ENCODE measurements at places on chromosomes 2 and 18. TPM values are rescaled to one million over a fixed set of nuclear protein-coding genes. Genes with fewer than 3 reads are reported as not detected.

Gene MYO5B
- 0.12 TPM for total RNA-seq

GRCh38 chr2:113135317-113135716, 7.9 kb downstream of the IL1RN start:
- DNase-seq: no peak

DNA sequence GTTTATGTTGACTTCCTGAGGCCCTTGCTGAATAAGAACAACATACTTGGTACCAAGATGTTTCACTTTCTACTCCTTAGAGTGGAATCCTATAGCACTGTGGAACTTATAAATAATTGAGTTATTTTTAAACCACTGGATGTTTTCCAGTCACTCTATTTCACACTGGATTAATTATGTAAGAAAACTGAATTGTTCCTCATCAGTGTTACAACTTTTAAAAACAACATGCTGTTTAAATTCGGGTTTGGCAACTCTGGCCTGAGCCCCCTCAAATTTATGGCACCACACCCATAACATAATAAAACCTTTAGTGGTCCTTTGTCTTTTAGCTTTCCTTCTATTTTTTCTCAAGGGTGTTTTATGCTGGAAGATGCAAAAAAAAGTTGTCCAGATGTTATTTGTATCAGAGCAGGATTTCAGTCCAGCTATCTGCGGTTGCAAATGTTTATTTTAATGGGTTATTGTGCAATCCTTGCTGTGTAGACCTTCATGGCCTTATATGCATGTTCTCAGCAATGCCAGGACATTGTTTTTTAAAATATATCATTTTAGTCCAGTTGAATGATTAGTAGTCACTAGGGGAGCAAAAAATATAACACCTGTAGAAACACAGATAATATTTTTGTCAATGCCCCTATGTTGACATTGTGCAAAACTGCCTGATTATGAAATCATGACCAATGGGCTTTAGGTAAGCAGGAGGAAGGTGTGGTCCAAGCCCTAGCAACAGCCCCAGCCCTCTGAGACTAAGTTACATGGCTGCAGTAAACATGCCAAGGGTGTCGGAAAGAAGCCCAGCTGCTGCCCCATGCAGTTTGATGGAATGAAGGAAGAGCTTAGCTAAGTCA, 638.0 kb upstream of the ZEB2 start:
- DNase-seq: no peak

DNA sequence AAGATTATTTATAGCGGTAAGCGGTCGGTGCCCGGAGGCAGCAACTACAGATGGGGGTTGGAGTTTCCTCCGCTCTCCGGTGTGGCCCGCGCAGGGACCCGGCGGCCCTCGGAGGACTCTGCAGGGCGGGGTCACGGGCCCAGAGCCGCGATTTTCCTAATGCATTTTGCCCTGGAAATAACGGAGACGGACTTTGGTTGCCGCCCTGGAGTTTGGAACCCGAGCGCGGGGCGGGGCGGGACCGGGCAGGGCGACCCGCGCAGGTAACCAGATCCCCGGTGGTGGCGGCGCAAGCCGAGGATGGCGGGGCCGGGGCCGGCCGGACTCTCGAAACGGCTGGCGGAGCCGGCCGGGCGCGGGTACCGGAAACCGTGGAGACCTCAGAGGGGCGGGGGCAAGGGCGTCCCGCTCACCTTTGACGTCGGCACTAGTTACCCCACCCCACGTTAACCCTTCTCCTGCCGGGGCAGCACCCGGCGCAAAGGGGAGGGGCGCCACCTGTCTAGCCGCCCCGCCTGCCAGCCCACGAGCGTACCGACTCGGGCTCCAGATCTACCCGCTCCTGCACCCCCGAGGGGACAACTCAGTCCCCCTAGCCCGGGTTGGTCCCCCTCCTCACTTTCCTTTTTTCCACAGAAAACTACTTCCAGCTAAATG, 2.9 kb downstream of the CYP26B1 start:
- no peak for DNase-seq

DNA sequence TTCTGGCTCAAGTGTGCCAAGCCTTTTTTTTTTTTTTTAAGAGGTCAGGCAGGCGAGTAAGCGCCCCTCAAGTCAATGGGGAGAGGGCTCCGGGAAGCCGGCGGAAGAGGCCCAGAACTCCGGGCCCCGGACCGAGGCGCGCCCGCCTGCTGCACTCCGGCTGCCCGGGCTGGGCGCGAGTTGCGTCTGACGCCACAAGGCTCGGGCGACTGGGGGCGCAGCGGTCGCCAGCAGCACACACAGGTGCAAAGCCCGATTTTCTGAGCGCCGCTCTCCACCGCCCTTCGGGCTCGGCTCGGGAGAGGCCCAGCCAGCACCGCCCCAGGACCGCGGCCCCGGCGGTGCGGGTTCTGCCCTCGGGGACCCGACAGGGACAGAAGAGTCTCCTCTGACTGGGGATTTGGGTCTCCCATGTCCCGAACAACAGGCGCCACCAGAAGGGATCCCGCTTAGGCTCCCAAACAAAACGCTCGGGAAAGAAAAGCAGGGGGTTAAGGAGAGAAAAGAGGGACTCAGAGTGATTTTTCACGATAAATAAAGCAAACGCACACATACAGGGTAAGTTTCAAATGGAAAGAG, 787 bp downstream of the ERBB4 start:
- no peak for DNase-seq

DNA sequence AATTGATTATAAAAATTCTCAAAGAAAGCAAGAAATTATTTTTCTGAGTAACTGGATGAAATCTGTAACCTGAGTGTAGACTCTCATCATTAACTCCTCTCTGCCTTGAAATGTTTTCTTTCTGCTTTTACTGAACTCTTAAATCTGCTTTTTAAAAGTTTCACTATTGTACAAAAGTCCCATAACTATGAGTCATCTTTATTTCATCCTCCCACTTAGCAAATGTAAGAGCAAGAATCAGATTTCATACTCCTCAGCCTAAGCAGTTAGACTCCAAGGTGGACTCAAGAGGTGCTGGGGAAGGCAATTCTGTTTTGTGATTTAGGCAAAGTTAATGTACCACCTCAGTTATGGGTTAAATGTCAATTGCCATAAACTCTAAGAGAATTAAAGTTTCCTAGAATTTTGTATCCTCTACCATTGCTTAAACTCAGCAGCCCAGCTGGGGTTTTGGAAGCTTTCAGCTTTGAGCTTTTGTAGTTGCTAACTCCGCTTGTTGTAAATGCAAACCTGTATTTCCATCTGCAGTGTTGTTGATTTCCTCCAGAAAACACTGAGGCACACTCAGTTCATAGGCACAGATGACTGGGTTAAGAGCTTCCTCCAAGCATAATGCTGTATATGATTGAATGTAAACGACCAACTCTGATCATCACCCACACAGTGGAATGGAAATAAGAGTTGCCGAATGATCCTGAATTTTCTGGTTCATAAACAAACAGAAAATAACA, 268.8 kb downstream of the ARHGAP15 start:
- DNase-seq: no peak

GRCh38 chr18:25167612-25168410, 184.2 kb downstream of the ZNF521 start:
- no peak for DNase-seq

GRCh38 chr2:173962583-173963110, 2.5 kb downstream of the SP3 start:
- DNase-seq: no peak

Gene TMSB10
- total RNA-seq: 5,845 TPM

DNA sequence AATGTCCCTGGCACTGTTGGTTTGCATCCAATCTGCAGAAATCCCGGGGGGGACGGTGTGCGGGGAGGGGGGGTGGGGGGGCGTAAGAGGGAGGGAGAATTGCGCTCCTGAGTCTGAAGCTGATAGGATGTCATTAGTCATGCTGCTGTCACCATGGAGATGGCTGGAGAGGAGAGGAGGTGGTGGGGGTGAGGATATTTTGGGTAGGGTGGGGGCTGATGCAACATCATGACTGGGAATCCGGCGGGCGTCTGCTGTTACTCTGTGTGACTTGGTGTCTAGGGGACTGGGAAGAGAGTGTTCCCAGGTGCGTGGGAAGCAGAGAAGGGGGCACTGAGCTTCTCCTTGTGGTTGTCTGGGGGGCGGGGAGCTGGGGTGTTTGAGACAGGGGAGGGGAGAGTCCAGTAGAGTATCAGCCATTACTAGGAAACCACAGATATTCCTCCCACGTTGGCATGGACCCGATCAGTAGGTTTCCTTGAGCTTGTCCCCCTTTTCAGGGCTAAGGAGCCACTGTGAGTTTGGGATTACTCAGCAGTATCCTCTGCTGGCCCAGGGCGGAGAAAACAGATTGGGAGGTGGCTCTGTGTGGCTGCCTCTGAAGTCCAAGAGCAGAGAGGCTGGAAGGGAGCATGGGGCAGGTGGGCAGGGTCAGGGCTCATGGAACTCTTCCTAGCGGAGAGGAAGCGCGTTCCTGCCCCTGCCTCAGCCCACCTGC, 18.9 kb downstream of the TET3 start:
- DNase-seq: no peak

Gene RAB6C
- not detected for total RNA-seq

Gene ARHGAP15
- 189 TPM for total RNA-seq

- DNase-seq: no peak
Observed at GRCh38 chr2:113283704-113284284, 5.1 kb upstream of the PAX8 start.

- DNase-seq: no peak
Observed at GRCh38 chr2:236663287-236664101, 93.9 kb downstream of the ACKR3 start.

- no peak for DNase-seq
Observed at GRCh38 chr18:73645160-73645715, 502.4 kb downstream of the FBXO15 start.

Gene CRYBA2
- total RNA-seq: not detected

DNA sequence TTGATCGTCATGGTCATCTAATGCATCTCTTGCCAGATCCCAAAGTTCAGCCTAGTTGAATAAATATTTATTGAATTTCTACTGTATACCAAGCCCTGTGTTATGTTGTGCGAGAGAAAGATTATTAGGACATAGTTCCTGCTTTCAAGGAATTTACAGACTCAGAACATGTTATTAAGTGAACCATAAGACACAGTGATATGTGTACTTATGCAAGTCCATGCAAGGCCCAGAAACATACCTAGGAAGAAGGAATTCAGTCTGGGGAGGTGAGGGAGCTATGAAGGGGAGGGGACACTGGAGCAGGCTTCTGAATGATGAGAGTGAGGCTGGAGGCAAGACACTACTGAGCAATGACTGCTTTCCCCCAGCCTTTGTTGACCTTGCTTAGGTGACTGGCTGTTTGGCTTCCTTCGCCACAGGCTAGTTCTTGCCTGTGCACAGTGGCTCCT, 81.4 kb downstream of the ACAA2 start:
- DNase-seq: no peak

Gene HK2
- total RNA-seq: 29.6 TPM

- no peak for DNase-seq
Observed at GRCh38 chr2:4357121-4357520, 653.7 kb downstream of the DCDC2C start.

- no peak for DNase-seq
Observed at GRCh38 chr2:151334082-151334815, 23.1 kb upstream of the TNFAIP6 start.

DNA sequence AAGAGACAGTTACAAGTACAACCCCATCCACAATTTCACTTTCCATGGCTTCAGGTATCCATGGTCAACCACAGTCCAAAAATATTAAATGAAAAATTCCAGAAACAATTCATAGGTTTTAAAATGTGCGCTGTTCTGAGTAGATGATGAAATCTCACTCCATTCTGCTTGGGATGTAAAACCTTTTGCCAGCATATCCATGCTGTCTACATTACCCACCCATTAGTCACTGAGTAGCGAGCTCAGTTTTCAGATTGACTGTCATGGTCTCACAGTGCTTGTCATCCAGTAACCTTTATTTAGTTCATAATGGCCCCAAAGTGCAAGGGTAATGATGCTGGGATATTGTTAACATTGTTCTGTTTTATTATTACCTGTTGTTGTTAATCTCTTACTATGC, 40.5 kb downstream of the SMAD4 start:
- DNase-seq: no peak

Gene ANKRD53
- not detected for total RNA-seq

DNA sequence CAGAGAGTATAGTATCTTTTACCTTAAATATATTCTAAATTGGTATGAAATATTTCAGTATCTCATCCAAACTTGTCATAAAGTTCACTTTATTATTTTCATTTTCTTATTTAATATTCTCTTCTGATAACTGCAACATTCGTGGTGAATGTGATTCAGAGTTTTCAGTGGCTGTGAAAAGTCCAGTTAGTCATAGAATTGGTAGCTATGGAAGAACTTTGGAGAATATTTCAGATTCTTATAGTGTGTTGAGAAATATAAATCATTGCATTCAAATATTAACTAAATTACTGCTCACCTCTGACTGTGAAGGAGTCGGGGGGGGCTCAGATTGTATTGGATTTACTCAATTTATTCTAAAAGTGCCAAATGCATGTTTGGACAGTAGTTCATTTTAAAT, 178.6 kb upstream of the VWC2L start:
- DNase-seq: no peak

GRCh38 chr2:111678651-111679050, 205.3 kb downstream of the ANAPC1 start:
- DNase-seq: no peak

Gene GPAT2
- 5.3 TPM for total RNA-seq

GRCh38 chr2:85733121-85733960, 20.4 kb upstream of the ATOH8 start:
- no peak for DNase-seq

DNA sequence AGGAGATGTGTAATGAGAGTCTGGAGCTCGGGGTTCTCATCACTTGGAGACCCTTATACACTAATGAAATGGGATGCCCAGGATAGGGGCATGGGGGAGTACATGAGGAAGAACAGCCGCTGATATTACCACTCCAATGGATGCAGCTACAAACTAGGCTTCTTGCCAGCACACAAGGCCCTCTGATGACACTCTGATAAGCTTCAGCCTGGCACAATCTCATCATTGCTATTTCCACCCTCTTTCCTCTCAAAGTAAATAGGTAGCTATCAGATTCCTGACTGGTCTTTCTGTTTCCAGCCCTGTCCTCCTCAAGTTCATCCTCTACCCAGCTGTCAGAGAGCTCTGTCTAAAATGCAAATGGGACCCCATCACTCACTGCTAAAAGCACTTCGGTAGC, 103.0 kb downstream of the GPR39 start:
- DNase-seq: no peak

- no peak for DNase-seq
Observed at GRCh38 chr2:29336341-29337241, 221.4 kb downstream of the CLIP4 start.

GRCh38 chr2:161139098-161139987, 20.9 kb upstream of the TANK start:
- DNase-seq: no peak
